Activated naive CD8-positive, alpha-beta T cell treated with anti-CD3 and anti-CD28 coated beads for 36 hours (primary cell): ENCODE measurements at places on chromosomes 13 and 19. TPM values are rescaled to one million over a fixed set of nuclear protein-coding genes. Genes with fewer than 3 reads are reported as not detected.

- no peaks in the 10 kb centered on the region for H3K27me3 ChIP-seq
- no peaks in the 10 kb centered on the region for H3K36me3 ChIP-seq
- peaks cover 59% of the 10 kb centered on the region for H3K4me1 ChIP-seq
- H3K4me3 ChIP-seq = peak overlapping the region; percentile 58
Observed at GRCh38 chr19:18089726-18090125, 3.0 kb upstream of the IL12RB1 start.

DNA sequence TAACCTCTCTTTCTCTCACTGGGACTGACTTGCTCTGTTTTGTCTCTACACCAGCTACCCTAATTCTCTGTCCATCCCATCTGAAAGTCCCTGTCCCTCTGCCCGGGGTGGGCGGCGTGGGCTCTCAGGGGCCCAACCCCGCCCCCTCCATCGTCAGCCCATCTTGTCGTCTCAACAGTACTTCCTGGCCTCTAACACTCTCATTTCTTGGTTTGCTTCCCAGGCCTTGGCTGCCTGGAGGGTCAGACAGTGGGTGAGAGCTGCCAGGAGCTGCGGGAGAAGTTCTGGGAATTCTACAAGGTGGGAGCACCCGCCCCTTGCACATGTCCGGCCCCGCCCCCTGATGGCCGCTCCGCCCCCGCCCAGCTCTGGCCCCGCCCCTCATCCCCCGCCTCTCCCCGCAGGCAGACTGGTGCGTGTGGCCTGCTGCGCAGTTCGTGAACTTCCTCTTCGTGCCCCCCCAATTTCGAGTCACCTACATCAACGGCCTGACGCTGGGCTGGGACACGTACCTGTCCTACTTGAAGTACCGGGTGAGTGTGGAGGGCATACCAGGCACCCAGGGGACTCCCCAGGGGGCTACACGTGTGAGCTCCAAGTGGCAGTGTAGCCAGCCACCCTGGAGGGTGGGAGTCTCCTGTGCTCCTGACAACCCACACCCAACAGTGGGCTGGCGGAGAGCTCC is 1.7 kb downstream of the MPV17L2 start:
- H3K27me3 ChIP-seq = peaks cover 4% of the 10 kb centered on the region
- H3K27ac ChIP-seq = peak overlapping the region; percentile 23
- peaks cover 17% of the 10 kb centered on the region for H3K4me1 ChIP-seq
- peak overlapping the region; percentile 86 for H3K4me3 ChIP-seq
- DNase-seq = peak; percentile 22

DNA sequence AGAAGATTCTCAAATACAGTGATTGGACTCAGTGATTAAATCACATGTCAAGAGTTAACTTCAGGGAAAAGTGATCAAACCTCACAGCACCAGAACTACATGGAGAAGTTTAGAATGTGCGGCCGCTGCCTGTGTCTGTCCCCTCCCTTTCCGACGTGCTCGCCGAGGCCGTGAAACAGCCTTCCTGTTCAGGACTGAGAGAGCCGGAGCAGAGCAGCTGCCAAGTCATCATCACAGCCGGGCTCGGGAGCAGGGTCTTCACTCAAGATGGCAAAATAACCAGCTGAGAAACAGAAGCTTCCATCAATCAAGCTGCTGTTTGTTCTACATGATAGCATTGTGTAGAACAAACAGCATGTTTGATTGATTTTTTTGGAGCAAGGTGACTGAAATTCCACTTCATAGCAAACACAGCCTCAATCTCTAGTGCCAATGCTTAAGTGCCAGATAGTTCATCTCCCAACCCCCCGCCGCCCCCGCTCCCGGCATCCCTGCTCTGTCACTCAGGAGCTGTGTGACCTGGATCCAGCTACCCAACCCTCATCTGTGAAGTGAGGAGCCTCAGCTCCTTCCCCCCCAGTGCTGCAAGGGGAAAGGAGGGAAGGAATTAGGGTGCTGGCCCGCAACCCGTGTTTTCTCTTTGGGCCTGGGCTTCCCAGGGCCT is 70.6 kb downstream of the HSPH1 start:
- peaks cover 5% of the 10 kb centered on the region for H3K27me3 ChIP-seq
- no peaks in the 10 kb centered on the region for H3K4me1 ChIP-seq
- no peak for DNase-seq

DNA sequence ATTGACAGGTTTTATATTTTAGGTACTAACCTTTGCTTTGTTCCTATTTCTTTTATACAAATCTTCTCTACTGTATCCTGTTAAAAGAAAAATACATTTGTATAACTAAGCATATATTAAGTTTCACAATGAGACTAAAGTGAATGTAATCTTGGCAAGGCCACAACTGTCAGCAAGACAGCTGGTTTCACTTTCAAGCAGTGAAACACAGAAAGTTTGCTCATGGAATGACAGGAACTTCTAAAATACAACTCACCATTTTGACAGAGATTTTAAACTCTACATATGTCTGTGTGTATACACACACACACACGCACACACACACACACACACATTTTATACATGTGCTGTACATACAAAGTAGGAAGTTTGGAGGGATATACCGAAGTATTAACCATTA is 53.3 kb downstream of the PARP4 start:
- no peaks in the 10 kb centered on the region for H3K27me3 ChIP-seq
- peaks cover 20% of the 10 kb centered on the region for H3K36me3 ChIP-seq
- H3K4me3 ChIP-seq = no peak overlapping the region
- peaks cover 3% of the 10 kb centered on the region for H3K4me1 ChIP-seq
- DNase-seq = peak; percentile 10
- H3K27ac ChIP-seq = no peak overlapping the region

Gene PLIN5
- 0.32 TPM for total RNA-seq

Gene KANK3
- total RNA-seq = 0.64 TPM

Gene SPRED3
- total RNA-seq = 0.45 TPM

Gene ACTMAP
- total RNA-seq = 15.6 TPM

Gene KLK1
- total RNA-seq = 1.1 TPM

Gene PPFIA3
- total RNA-seq = 3.2 TPM
